Epithelial cell of prostate (primary cell): ENCODE measurements at places on chromosomes 7 and 10.

- peak; percentile 52 for DNase-seq
Measured at GRCh38 chr10:99908512-99908911, 101.2 kb downstream of the DNMBP start.

DNA sequence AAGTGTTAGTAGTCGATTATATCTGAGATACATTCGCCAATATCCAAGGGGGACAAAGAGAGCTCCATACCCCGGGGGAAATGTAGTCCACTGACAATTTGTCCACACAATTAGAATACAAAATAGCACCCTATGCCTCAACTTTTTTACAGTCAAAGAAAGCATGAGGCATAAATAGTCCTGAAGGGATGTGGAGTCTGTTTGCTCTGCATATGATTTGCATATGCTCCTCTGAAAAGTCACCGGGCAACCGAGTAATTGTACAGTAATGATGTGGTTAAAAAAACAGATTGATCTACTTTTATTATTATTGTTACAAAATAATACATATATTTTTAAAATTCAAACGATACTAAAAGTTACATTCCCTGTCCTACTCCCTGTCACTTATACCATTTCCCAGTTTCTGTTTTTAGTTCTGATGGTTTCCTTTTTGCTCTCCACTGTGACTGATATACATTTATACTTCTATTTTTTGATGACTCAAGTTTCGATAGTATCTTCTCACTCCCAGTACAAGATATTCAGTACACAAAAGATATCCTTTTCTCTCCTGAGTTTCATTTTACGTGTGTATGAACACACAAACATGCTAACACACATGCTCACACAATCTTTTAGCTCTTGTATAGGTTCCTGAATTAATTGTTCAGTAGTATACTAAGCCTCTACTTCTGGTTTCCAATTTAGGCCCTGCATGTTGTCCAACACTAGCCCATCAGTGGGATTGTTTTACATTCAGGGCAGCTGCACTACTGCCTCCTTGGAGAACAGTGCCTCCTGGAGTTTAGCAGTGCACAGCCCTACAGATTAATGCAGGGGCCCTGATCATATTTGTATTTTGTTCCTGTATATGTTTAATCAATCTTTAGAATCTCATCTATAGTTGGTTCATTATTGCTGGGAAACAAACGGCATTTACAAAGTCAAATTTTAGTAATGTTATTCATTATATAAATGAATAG, 130.9 kb downstream of the TES start:
- DNase-seq = no peak

DNA sequence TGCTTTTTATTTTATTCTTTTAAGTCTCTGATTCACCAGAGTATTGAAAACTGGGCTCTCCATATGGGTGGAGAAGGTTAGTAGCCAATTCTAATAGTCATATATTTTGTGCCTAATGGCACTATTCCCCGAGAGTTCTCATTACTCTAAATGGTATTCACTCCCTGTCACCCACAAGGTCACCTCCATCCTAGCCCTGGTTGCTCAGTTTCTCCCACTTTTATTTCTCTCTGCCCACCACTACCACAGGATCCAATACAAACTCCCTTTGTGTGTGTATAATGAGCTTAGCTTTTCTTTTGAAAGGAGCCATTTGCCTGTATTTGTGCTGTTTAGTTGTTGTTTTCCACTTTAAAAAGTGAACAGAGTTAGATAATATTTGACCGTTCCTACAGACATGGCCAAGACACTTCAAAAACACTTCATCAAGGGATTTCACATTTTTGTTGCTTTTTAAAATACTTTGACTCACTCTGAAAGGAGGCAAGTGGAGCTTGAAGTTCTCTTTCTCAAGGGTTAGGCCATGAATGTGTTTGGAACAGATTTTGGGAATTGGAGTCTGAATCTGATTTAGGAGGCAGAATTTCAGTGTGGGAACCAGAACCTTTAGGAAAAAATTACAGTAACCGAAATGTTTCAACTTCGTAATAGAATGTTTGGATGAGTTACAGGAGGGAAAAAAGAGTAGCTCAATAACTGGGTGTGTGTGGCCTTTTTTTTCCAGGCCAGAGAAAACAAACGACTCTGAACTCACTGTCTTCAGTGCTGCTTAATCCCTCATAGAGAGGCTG, 321.3 kb downstream of the BICC1 start:
- DNase-seq = no peak

GRCh38 chr7:12123172-12123571, 87.9 kb upstream of the TMEM106B start:
- no peak for DNase-seq

DNA sequence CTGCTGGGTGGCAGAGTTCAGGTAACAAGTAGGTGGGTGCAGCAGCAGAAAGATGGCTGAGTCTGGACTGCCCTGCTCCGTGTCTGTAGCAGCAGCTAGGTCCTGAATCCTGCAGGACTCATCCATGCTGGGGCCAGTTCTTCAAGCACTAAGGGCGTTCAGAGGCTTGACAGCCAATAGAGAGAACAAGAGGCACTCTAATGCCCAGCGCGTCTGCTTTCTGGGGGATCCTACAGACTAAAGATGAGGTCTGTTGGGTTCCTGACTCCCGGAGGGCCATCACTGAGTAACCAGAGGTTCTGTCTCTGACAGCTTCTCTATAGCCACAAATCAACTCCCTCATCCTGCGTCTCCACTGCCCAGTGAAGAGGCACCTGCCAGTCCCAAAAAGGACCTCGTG, 125.5 kb downstream of the PTPN20 start:
- no peak for DNase-seq

GRCh38 chr10:66723608-66724400, 202.0 kb upstream of the LRRTM3 start:
- no peak for DNase-seq

DNA sequence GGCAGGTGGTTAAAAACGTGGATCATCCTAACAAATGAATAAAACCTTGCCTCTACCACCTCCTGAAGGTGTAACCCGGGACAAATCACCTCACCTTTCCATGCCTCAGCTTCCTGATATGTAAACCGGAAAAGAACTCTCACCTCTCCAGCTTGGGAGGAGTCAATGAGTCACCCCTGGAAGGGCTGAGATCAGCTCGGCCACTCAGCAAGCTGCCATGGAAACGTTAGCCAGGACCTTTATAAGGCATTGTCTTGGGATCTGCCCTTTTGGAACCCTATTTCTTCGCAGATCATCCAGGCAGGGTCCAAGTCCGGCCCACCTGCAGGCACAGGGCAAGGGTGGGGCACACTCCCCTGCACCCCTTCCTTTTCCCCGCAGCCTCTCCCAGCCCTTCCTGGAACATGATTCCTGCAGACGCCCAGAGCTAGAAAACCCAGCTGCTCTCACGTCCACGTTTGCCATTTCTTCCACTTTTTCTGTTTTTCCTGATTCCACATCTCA, 81.6 kb upstream of the PFKP start:
- DNase-seq = peak; percentile 49

- no peak for DNase-seq
Measured at GRCh38 chr7:111003883-111004282, 87.0 kb upstream of the LRRN3 start.

- DNase-seq = no peak
Measured at GRCh38 chr7:147478796-147479195, 1111.8 kb upstream of the C7orf33 start.

DNA sequence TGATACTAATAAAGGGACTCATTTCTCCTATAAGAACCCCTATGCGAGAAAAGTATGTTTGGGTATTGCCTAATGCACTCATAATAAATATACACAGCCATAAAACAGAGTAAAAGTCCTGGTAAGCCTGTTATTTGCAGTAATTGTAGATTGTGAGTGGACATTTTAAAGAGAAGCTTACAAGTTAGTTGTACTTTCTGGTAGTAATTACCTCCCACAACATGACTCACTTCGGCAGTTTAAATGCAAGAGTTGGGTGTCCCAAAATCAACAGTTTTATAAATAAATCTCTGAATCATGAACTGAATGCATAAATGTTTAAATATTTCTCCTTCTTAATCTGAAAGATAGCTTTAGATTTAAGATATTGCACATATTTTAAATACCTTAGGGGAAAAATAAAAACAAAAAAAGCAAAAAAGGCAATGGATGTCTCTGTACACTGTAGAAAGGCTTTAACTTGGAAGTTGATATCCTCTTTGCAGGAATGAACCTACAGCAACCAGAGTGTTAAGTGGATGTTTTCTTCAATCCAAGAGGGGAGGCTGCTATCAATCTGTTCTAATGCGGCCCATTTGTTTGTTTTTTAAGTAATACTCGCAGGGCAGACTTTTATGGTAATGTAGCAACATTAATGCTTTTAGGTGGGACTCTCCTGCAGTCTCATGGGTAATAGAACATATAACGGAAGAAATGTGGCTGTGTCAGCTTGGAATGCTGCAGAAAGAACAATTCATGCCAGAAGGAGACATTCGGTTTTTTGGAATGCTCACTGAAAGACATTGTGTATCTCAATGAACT, 57.3 kb upstream of the ZEB1 start:
- DNase-seq = no peak

- DNase-seq = no peak
Measured at GRCh38 chr7:29764227-29764626, 42.1 kb upstream of the WIPF3 start.

- DNase-seq = no peak
Measured at GRCh38 chr10:121800831-121801230, 127.0 kb downstream of the ATE1 start.

- DNase-seq = peak; percentile 14
Measured at GRCh38 chr7:31271641-31272405, 68.7 kb downstream of the NEUROD6 start.

- DNase-seq = no peak
Measured at GRCh38 chr7:13197501-13197900, 510.1 kb downstream of the ARL4A start.

- DNase-seq = no peak
Measured at GRCh38 chr10:22389856-22390589, 44.7 kb downstream of the SPAG6 start.

DNA sequence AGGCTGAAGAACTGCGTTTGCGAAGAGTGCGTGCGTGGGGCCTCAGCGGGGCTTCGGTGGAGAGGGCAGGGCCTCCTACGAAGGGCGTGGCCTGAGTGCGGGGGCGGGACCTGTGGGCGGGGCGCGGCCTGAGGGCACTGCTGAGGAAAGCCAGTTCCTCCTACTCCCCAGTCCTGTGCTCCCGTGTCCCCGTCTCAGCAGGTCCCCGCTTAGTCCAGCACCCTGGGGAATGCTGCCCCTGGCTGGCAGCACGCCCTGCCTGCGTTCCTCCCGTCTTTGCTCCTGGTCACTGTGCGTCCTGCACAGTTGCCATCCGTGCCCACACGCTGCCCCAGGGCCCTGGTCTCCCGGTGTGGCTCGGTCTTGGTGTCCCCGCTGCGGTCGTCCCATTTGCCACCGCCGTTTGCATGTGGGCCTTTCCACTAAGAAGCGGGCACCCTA, 177.1 kb downstream of the ZNF248 start:
- DNase-seq = no peak

DNA sequence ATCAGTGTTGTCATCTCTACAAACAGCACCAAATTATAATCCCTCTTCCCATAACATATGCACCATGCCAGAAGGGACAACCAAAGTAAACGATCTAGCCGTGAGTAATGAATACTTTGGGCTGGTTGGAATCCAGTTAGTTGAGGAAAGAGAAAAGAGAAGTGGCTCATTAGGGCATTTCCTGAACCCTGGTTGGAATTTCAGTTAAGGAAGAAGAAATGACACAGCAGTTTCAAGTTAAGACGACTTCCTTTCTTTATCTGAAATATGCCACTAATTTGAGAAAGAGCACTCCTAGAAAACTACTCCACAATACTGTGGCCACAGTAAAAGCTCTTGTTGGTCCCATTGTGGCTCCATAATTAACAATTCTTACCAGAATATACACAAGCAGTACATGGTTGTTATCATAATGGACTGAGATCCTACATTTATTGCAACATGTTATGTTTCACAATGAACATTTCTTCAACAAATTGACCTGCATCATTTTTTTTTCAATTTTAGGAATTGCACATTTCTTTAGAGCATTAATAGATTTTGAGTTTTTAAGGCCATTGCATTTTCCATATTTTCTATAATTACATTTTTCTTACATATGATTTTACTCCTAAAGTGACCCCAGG, at the start of gene TFEC:
TSS of gene TFEC (minus strand) at position 113 of the 626 bp plus-strand sequence. CDS start 46,322 bp downstream, outside the sequence.
- DNase-seq = no peak

- DNase-seq = no peak
Measured at GRCh38 chr7:93447509-93447908, 127.0 kb downstream of the CALCR start.

DNA sequence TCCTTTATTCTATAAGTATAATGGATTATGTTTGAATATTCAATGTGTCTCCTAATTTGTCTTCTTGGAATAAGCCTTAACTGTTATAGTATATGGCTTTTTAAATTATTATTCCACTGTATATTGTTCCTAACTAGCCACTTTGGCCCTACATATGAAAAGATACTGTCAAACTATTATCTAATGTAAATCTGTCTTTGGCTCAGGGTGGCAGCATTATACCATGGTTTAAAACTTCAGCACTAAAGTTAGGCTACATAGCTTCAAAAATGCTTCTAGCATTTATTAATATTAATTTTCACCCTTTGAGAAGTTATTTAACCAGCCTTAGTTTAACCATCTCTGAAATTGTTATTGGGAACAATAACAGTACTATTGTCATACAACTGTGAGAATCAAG, 543.1 kb upstream of the MBL2 start:
- DNase-seq = no peak

GRCh38 chr7:103031781-103032180, 42.8 kb downstream of the FBXL13 start:
- no peak for DNase-seq

- no peak for DNase-seq
Measured at GRCh38 chr7:157194948-157195347, 56.2 kb downstream of the UBE3C start.
